Astrocyte of the cerebellum (primary cell): ENCODE measurements at places on chromosomes 7 and 10.

- DNase-seq = peak; percentile 16
These were observed 9.4 kb upstream of the TAS2R16 start for GRCh38 chr7:123004931-123005330.

- no peak for DNase-seq
These were observed 18.0 kb downstream of the GSDME start for GRCh38 chr7:24739306-24739705.

DNA sequence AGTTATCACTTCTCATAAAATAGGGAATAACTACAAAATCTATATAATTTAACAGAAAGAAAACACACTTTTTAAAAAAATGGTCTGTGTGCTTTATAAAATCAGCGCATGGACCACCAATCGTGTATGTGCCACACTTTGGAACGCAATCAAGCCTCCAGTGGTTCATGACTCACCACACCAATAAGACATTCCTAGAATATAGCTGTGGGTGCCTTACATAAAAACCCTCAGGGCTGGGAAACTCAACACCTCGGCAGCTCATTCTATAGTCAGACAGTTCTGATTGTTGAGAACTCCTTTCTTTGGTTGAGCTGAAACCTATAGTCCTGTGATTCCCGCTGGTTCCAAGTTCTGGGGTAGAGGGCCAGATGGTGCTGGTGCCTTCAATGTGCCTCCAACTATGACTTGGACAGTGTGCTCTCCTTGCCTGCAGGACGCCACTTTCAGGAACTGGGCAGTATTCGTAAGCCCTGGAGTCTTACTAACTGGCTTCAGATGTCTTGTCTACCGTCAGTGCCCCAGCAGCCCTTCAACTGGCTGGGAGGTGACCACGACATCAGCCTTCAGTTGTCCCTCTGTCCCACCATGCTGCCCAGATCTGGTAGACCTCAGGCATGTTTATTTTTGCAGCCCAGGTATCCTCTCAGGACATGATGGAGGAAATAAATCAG is 135.7 kb upstream of the GDF10 start:
- peak; percentile 94 for DNase-seq

DNA sequence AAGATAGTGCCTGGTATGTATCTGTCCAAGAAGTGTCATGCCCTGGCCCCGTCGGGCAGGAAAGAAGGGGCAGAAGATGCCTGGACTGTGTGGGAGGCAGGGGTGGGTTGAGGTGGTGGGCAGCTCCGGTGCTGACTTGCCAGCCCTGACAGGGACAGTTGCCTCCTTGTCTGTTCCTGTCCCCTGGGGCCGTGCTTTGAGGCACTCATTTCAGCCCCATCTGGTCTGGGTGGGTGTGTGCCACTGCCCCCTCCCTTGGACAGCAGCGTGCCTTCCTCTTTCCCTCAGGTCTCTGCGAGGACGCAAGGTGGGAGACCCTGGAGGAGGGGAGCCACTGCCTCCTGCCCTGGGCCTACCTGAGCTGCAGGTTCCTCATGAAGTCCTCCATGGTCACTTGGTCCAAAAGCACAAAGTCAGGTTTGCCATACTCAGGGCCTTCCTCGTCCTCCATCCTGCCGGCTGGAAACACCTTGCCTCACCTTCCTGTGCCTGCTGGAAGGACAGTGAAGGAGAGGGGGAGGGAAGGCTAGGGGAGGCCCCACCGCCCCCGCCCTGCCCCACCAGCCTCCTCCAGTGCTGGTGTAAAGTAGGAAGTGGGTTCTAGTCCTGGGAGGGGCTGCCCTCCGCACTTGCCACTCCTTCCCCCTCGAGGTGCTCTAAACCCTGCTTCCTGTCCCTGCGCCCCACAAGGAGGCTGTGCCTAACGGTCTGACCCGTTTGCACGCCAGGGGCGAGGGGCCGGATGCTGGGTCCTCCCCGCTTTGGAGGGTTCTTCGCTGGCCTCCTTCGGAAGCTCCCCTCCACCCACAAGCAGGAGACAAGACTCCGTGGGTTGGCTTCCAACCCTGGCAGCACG is at the start of gene MYO1G:
TSS of gene MYO1G (minus strand) at position 505 of the 856 bp plus-strand sequence. CDS start at position 451, 54 bp downstream.
- DNase-seq = no peak

DNA sequence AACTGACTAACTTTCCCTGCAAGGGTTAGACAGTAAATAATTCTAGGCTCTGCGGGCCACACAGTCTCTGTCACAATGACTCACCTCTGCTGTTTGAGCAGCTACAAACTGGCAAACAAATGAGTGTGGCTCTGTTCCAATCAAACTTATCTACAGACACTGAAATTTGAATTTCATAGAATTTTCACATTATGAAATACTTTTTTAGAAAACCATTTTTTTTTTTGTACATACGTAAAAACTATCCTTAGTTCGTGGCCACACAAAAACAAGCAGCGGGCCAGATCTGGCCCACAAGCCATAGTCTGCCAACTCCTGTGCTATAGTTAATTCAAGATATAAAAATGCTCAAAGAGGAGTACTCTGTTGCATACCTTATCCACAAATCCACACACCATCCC is 32.6 kb downstream of the PIP4K2A start:
- peak; percentile 52 for DNase-seq

DNA sequence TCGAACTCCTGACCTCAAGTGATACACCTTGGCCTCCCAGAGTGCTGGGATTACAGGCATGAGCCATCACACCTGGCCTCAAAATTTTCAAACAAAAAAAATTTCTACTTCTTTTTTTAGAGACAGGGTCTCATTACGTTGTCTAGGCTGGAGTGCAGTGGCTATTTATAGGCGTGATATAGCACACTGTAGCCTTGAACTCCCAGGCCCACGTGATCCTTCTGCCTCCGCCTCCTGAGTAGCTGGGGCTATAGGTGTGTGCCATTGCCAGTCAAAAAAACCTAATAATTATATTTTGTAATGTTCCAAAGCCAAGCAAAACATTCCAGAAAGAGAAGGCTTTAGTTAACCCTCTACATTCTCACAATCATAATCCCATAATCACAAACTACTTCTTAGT is 13.8 kb downstream of the POLR3A start:
- no peak for DNase-seq

DNA sequence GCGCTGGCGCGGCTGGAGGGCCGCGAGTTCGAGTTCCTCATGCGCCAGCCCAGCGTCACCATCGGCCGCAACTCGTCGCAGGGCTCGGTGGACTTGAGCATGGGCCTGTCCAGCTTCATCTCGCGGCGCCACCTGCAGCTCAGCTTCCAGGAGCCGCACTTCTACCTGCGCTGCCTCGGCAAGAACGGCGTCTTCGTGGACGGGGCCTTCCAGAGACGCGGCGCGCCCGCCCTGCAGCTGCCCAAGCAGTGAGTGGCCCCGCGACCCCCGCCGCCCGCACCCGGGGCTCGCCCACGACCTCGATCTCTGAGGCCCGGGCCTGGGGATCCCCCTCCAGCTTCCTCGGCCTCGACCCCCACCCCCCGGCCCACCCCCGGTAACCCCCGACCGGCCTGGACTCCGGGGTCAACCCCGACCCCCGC is 537 bp downstream of the FOXK1 start:
- no peak for DNase-seq

GRCh38 chr7:10120936-10121335 is 852.7 kb upstream of the PHF14 start:
- DNase-seq = no peak

GRCh38 chr7:97801108-97801507 is 69.2 kb downstream of the TAC1 start:
- no peak for DNase-seq

DNA sequence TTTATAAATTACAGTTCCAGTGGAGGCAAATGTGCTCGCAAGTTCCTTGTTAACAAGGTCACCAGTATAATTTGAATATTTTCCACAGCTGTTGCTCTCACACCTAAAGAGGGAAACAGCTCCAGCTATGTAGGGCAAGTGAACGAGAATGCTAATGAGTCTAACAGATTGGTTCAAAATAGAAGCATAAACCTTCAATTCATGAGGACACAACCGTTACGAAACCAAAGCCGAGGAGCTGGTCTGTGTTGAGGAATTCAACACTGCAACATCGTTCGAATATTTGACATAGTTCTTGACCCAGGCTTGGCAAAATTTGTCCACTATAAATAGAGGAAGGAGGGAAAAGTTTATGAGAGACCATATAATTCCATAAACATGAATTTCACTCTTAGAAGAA is 161.3 kb downstream of the KLF6 start:
- peak; percentile 57 for DNase-seq

DNA sequence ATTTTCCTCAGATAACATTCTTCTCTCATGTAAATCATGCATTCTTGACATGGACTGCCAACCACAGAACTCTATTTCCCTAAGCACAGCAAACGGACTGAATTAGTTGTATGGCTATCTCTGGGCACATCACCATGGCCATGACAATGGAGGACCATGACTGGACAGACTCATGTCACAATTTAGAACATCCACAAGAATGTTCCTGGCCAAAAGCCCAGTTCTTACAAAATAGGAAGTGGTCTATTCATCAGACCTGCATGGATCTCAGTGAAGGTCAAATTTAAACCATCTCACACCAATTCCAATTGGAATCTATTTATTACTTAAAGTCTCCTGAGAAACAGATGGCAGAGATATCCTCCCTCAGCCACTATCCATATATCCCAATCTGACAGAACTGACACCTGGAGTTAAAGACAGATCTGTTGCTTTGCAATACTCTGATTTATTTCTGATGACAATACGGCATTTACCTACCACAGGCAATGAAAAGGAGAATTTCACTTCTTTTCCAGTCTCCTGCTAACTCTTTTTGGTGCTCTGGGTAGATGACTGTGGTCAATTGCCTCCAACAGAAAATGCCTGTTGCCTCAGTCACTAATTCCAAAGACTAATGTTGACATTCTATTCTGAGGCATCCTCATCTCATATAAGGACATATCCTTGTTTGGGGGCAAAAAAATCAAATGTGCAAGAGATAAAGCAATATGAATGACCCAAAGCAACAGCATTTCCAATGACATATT is 254.8 kb downstream of the HTR7 start:
- peak; percentile 24 for DNase-seq

GRCh38 chr10:94217411-94217810 is 145.3 kb downstream of the NOC3L start:
- DNase-seq = no peak

- no peak for DNase-seq
These were observed 560.7 kb downstream of the GLRX3 start for GRCh38 chr10:130696870-130697269.

DNA sequence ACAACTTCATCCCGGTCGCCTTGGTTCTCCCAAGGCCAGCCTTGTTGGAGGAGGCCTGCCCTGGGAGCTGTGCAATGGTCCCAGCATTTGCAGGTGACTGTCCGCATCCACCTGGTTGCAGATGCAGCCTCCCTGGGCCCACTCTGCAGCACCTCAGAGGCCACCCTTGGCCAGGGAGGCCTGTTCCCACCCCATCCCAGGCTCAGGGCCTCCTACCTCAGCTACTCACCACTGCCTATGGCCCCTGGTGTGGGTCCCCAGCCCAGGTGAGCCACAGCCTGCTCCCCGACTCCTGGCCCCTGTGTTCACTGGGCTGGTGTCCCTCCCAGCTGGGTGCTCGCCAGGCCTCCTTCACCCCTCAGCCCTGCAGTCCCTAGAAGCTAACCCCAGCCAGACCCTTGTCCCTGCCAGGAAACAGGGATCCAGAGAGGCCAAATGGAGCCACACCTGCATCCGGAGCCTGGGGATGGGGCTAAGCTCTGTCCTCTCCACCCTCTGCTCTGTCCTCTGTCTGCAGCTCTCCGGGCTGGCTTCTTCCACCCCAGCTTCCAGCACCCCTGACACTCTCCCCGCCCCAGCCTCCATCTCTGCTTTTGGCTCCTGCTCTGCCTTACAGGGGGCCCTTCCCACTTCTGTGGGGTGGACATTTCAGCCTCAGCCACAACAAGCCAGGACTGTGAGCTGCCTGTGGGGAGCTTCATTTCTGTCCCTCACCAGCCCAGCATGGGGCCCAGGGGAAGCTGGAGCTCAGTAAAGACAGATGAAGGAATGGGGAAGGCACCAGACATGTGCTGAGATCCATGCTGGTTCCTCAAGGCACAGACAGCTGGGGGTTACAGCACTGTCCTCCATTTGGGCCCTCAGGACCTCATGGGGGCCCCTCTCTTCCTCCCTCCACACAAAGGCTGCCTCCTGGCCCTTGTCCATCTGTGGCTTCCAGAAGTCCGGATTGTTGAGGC is 35.6 kb upstream of the ANTXRL start:
- DNase-seq = no peak

- DNase-seq = no peak
These were observed 210.1 kb upstream of the INHBA start for GRCh38 chr7:41912851-41913567.

- no peak for DNase-seq
These were observed 103.0 kb downstream of the KIAA1217 start for GRCh38 chr10:24311888-24312287.

DNA sequence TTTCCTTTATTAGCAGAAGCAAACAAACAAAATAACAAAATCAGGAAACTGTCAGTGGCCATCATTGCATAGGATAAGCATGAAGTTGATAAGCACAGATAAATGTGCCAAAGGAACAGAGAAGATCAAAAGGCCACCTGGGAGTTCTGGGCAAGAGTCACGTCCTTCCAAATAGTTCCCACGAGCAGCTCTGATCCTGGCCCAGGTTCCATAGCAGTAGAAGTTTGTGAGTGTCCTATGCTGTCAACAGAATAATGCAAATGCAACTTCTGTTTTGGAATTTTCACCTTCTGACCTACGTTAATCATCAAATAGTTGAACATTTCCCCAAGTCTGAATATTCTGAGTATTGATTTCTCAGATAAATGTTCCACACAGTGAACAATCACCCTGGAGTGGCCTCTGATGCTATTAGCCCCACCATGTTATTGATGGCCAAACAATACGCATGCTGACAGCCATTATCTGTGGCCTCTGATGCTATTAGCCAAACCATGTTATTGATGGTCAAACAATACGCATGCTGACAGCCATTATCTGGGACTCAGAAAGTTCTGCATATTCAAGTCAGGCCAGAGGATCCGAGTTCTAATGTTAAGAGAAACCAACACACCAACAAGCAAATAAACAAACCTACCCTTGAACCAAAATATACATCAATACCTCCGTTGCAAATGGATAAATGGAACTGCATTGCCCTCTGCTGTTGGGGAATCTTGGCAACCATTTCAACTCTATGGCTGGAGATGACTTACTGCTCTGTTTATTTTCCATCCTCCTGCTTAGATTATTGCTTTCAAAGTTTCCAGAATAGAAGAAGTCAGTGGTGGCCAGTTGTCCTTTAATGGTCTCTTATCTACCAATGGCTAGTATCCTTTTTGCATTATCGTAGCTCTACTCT is 63.3 kb downstream of the MRC1 start:
- DNase-seq = peak; percentile 6

- no peak for DNase-seq
These were observed 62.5 kb downstream of the GTF2IRD1 start for GRCh38 chr7:74516214-74516613.

- DNase-seq = peak; percentile 88
These were observed 89.7 kb upstream of the STEAP1B start for GRCh38 chr7:22589641-22590201.

DNA sequence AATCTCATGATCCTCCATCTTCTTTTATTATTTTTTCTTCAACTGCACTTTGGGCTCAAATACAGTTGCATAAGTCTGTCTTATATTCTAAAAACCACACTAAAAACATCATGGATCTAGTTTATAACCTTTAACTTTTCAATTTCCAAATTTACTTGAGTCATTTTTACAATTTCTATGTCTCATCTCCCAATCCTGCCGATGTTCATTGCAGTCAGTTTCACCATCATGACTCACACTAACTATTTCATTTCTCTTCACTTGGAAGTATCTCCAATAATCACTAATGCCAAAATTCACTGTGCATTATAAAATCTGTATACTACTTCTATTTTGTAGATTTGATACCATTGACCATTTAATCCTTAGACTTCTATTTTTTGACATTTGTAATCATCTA is 806.9 kb upstream of the SORCS1 start:
- DNase-seq = peak; percentile 16
